ENCODE measurements at places on chromosomes 5 and 9. TPM values are rescaled to one million over a fixed set of nuclear protein-coding genes. Genes with fewer than 3 reads are reported as not detected.
A peak's percentile ranks its signal among the peaks of the same experiment; 100 is the strongest.

The HTR4 gene
- not detected for total RNA-seq

The GAS1 gene
- 0.14 TPM for total RNA-seq

The NR2F1-AS1 gene
- total RNA-seq: not detected

The ZNF354C gene
- 4.0 TPM for total RNA-seq

The FOXI1 gene
- not detected for total RNA-seq

The GZMA gene
- 87.6 TPM for total RNA-seq

DNA sequence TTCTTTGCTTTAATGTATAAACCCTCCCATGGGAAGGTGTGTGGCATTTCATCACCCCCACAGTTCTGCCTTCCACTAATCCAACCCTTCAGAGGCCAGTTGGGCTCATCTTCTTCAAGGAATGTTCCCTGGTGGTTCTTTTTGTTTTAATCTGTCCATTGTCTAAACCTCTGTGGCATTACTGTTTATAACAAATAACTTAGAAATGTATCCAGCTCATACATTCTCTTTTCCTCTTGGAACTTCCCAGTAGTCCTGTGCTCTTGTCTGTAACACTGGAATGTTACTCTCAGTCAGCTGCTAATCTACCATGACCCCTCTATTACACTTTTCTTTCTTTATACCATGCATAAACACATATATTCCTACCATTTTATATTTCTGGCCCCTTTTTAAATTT lies 213.5 kb upstream of the TARS1 start:
- no peak overlapping the region for H3K4me3 ChIP-seq
- H3K27me3 ChIP-seq: peaks cover 4% of the 10 kb centered on the region
- H3K27ac ChIP-seq: no peak overlapping the region

DNA sequence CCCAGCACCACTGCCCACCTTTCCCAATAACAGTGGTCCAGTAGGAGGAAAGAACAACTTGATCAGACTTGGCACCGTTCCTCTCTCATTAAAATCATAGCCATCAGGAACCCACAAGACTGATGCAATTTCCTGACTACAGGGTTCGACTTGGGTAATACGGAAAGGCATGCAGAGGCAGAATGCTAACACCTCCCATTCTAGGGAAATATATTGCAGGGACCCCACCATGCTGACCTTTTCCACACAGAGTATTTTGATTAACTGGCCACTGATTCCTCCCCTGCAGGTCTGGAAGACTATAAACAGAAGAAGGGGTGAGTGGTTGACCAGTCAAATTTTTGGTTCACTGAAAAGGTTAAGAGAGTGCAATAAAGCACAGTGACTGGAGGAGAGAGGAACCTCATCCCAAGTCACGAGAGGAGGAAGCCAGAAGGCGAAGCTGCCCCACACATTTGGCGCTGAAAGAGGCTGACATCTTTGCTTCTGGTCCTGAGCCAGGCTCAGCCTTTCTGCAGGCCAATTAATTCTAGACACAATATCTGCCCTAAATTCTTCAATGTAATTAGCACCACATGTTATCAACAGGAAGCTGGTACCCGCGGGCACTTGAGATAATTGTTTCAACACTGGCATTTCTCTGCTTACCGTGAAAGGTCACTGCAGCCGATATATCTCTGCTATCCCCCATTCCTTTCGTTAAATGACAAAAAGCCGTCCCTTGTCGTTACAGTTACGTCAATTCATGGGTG lies 64.7 kb upstream of the SPOCK1 start:
- no peaks in the 10 kb centered on the region for H3K36me3 ChIP-seq
- H3K4me3 ChIP-seq: no peak overlapping the region
- H3K4me1 ChIP-seq: peaks cover 2% of the 10 kb centered on the region
- peaks cover 5% of the 10 kb centered on the region for H3K27me3 ChIP-seq
- DNase-seq: no peak

GRCh38 chr5:172707285-172708182 lies 63.5 kb downstream of the DUSP1 start:
- H3K36me3 ChIP-seq: no peaks in the 10 kb centered on the region
- peaks cover 33% of the 10 kb centered on the region for H3K27me3 ChIP-seq
- DNase-seq: no peak
- no peak overlapping the region for H3K4me3 ChIP-seq

DNA sequence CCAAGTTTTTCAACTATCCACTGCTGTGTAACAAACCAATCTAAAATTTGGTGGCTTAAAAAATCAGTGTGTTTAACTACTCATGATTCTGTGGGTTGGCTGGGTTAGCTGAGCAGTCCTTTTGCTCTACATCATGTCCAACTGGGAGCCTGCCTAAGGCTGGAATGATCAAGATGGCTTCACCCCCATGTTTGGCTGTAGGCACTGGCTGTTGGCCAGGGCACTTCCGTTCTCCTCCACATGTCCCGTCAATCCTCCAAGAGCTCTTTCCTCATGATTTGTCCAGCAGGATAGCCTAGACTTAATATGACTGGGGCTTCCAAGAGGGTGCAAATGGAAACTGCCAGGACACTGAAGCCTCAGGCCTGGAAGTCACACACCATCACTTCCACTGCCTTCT lies 17.0 kb upstream of the TSSK1B start:
- H3K4me3 ChIP-seq: no peak overlapping the region
- no peak overlapping the region for H3K27ac ChIP-seq
- no peak for DNase-seq
- H3K27me3 ChIP-seq: peaks cover 11% of the 10 kb centered on the region

- peak overlapping the region; percentile 92 for H3K4me3 ChIP-seq
- peak overlapping the region; percentile 98 for H3K27ac ChIP-seq
- DNase-seq: peak; percentile 92
Observed at GRCh38 chr9:20623021-20623747, 885 bp upstream of the MLLT3 start.

DNA sequence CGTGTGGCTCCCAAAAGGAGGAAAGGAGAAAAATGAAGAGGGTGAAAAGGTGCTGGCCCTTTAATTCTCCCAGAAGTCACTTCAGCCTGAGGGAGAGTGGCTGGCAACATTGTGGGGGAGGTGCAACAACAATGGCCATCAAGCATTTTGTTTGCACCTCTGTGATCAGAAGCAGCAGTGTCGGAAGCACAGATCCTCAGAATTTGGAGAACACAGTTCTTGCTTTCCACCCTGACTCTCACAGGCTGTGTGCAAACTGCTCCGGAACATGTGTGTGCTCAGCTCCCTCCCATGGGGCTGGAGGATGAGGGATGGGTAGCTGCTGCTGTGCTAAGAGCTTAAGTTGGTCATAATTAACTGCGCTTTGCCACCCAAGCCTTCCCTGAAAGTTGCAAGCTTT lies 127.1 kb downstream of the DPYSL3 start:
- no peak overlapping the region for H3K27ac ChIP-seq
- no peaks in the 10 kb centered on the region for H3K36me3 ChIP-seq
- H3K4me1 ChIP-seq: no peaks in the 10 kb centered on the region
- no peak overlapping the region for H3K4me3 ChIP-seq
- no peak for DNase-seq
- no peaks in the 10 kb centered on the region for H3K27me3 ChIP-seq

DNA sequence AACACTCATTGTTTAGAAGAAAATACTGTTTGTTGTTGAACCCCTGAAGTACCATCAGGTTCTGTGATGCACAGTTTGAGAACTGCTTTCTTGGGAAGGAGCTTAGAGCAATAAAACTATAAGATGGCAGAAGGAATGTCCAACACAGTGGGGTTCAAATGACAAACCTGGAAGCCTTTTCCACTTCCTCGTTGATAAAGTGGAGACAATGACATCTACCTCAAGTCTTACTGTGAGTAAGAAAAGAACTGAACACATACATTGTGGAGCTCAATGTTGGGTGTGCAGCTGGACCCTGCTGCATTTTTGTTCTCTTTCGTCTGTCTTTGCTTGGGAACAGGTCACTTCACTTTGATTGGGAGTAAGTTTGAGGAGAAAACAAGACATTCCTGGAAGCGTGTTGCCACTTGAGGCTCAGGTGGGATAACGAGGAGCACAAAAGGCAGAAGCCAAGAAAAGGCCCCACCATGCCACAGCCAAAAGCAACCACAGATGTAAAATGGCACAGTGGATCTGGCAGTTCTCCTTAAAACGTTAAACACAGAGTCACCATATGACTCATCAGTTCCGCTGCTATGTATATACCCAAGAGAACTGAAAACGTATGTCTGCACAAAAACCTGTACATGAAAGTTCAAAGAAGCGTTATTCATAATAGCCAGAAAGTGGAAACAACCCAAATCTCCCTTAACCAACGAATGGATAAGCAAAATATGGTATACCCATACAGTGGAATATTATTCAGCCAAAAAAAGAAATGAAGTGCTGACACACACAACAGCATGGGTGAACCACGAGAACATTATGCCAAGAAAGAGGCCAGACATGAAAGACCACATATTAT lies 42.9 kb upstream of the SUB1 start:
- peak overlapping the region; percentile 91 for H3K27ac ChIP-seq
- H3K4me3 ChIP-seq: peak overlapping the region; percentile 57
- peaks cover 46% of the 10 kb centered on the region for H3K4me1 ChIP-seq
- H3K27me3 ChIP-seq: no peaks in the 10 kb centered on the region
- peaks cover 40% of the 10 kb centered on the region for H3K36me3 ChIP-seq
- DNase-seq: peak; percentile 85

DNA sequence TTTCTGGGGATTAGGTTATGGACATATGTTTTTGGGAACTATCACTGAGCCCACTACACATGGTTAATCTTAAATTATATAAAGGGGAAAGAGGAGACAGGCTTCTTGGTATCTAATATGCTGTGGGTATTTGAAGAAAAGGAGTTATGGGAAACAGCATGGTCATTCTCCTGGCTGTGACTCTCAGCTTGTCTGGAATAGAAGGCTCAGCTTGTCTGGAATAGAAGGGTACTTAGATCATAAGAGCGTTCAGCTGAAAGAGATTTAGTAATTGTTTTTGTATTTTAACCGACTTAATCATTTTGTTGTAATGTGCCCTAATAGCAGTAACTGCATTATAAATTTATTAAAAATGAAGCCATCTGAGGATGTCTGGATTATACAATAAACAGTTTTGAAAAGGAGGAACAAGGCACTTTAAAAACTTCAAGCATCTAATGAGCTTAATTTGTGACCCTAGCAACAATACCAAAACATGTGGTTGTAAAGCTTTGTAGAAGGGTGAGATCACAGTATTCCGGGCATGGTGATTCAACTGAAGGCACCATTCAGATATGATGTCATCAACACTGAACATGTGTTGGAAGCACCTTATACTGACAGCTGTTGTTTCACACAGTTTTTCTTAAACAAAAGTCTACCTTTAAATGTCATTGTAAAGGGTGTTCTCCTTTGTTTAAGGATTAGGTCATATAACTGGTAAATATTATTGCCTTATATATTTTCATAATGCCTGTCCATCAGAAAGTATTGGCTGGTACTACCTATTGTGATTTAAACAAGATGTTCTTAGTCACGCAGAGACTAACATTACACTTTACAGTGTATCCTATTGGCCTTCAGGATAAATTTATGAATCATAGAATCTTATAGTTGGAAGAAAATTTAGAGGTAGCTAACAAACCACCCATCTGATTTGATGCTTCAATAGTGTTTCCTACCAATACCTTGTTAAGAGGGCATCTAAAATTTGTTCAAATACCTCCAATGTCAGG lies 2174.1 kb upstream of the WWC1 start:
- no peaks in the 10 kb centered on the region for H3K27me3 ChIP-seq
- no peak for DNase-seq
- H3K36me3 ChIP-seq: no peaks in the 10 kb centered on the region
- no peaks in the 10 kb centered on the region for H3K4me1 ChIP-seq
- H3K4me3 ChIP-seq: no peak overlapping the region

GRCh38 chr9:93192721-93193387 lies 8.9 kb downstream of the WNK2 start:
- H3K27ac ChIP-seq: no peak overlapping the region
- H3K4me3 ChIP-seq: no peak overlapping the region
- no peak for DNase-seq
- peaks cover 21% of the 10 kb centered on the region for H3K27me3 ChIP-seq

DNA sequence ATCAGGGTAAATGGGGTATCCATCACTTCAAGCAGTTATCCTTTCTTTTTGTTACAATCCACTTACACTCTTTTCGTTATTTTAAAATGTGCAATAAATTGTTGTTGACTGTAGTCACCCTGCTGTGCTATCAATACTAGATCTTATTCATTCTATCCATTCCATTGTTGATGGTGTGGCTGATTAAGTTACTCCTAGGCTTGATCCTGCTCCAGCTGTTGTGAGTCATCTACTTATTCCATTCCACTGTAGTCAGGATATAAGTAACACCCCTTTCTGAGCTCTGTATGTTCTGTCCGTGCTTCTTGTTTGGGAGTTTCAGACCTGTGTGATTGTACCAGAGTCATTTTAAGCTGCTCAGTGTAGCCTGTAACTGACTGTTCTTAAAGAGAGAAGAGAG lies 122.5 kb upstream of the RUSC2 start:
- H3K4me1 ChIP-seq: no peaks in the 10 kb centered on the region
- no peak overlapping the region for H3K27ac ChIP-seq
- no peak for DNase-seq
- H3K27me3 ChIP-seq: no peaks in the 10 kb centered on the region
- H3K4me3 ChIP-seq: no peak overlapping the region

DNA sequence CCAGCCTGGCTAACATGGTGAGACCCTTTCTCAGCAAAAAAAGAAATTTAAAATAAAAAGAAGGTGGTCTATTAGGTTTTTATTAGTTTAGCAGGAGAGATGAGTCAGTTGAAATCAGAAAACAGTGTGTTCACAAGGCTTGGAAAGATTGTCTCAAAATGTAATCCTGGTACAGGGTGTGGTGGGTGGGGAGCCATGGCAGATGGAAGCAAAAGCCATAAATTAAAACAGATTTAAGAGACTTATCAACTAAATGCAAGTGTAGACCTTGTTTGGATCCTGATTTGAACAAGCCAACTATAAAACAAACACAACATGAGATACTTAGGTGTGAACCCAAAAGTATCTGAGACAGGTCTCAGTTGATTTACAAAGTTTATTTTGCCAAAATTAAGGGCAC lies 42.8 kb upstream of the KLF9 start:
- H3K36me3 ChIP-seq: no peaks in the 10 kb centered on the region
- no peak for DNase-seq
- H3K27me3 ChIP-seq: no peaks in the 10 kb centered on the region

Measured in activated CD4-positive, alpha-beta T cell treated with anti-CD3 and anti-CD28 coated beads, Interleukin-2, amount 10 ng/mL, durations not matched to agents 24 days and 14 days (primary cell).